ENCODE measurements at places on chromosomes 13 and 19.

DNA sequence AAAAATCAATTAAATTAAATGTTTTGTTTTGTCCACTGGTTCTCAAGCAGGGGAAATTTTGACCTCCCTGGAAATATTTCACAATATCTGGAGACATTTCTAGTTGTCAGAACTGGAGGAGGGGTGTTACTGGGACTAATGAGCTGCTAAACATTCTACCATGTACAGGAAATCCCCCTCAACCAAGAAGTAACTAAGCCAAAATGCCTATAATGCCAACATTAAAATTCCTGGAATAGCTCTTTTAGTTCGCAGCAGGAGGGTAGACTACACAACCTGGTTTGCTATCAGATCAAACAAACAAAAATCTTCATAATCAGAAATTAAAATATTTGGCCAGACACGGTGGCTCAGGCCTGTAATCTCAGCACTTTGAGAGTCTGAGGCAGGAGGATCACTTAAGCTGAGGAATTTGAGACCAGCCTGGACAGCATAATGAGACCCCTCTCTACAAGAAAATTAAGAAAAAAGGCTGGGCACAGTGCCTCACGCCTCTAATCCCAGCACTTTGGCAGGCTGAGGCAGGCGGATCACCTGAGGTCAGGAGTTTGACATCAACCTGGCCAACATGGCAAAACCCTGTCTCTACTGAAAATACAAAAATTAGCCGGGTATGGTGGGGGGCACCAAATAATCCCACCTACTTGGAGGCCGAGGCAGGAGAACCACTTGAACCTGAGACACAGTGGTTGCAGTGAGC lies 13.7 kb upstream of the SMARCA4 start:
- peak; percentile 53 for DNase-seq

- DNase-seq = no peak
These were observed 1.8 kb upstream of the GSX1 start for GRCh38 chr13:27790523-27790922.

DNA sequence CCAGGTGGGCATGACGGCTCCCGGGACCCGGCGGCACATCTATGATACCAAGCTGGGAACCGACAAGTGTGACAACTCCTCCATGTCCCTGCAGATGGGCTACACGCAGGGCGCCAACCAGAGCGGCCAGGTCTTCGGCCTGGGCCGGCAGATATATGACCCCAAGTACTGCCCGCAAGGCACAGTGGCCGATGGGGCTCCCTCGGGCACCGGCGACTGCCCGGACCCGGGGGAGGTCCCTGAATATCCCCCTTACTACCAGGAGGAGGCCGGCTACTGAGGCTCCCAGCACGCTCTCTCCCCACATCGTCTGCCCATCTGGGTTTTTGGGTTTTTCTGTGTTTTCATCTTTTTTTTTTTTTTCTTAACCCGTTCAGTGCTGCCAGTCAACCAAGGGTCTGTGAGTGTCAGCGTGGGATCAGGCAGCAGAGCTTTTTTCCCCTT lies 2.3 kb upstream of the ABCA7 start:
- no peak for DNase-seq

DNA sequence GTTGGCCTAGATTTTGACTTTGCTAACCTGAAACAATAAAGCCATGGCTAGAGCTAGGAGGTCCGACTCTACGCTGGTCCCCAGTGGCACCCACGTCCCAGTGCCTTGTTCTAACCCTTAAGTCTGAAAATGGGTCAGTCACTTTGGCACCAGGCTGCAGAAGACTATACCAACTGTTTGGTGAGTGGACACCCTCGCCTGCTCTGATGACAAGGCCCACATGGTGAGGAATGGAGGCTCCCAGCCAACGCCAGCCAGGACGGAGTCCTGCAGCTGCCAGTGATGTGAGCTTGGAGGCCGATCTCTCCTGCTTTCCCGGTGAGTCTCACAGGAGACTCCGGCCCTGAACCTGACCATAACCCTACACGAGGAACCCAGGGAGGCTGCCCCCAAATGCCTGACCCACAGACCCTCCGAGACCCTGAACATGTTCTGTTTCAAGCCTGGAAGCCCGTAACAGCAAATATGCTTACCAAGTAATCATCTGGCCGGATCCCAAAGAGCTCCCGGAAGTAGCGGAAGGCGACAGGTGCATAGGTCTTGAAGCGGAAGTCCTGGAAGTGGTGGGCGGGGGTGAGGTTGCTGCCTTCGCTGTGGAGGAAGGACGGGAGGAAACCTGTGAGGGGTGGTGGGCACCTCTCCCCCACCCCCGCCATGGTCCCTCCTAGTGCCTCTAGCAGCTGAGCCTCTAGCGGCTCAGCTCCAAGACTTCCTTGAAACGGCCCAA lies 34.1 kb upstream of the CACTIN start:
- DNase-seq = no peak

GRCh38 chr13:60379837-60380565 lies 17.0 kb upstream of the TDRD3 start:
- no peak for DNase-seq

DNA sequence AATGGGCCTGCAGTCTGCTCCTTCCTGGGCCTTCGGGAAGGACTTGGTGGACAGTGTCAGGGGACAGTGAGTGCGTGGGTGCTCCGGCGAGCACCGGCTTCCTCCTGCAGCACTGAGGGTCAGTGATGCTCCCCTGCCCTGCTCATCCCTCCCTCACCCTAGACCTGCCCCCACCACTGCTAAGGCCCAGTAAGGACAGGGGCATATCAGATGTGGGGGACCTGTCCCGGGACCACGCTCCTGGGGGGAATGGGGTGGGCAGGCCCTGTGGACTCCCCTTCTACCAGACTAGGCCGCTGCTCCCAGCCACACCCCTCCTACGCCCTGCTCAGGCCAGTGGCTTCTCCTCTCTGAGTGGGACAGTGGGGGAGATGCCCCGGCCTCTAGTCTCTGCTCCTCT lies 3.2 kb downstream of the MICOS13 start:
- no peak for DNase-seq

DNA sequence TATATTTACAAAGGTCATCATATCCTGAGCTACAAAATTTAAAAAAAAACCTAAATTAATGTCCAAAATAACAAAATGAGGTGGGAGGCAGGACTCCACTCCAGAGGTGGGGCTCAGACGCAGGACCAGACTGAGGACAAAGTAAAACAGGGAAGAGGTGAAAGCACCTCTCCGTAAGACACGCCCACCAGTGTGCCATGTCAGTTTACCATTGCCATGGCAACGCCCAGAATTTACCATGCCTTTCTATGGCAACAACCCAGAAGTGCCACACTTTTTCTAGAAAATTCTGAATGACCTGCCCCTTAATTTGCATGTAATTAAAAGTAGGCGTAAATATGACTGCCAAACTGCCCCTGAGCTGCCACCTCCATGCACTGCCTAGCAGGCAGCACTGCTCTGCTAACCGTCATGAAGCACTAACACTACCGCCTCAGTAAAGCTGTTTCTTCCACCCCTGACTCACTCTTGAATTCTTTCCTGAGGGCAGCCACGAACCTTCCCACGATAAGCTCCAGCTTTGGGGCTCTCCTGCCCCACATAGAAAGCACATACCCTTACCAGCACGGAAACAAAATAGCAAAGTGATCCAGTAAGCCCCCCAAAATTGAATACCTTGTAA lies 22.3 kb upstream of the PDCD5 start:
- no peak for DNase-seq

- DNase-seq = peak; percentile 81
These were observed 17.8 kb upstream of the ENOX1 start for GRCh38 chr13:43804461-43805070.

DNA sequence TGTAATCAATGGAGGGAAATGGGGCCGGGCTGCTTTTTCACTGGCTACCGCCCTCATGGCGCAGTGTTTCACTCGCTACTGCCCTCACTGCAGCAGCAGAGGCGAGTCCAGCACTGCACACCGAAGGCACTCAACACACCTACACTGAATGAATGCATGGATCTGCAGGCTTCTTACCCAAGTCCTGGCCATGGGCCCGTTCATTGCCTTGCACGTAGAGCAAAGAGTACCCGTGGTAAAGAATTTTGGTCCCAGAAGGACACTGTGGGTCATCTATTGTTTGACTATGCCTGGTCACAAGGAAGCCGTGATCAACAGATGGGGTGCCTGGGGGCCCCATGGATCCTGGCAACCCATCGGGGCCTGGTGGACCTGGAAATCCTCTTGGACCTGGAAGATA lies 144.9 kb downstream of the COL4A1 start:
- DNase-seq = no peak

DNA sequence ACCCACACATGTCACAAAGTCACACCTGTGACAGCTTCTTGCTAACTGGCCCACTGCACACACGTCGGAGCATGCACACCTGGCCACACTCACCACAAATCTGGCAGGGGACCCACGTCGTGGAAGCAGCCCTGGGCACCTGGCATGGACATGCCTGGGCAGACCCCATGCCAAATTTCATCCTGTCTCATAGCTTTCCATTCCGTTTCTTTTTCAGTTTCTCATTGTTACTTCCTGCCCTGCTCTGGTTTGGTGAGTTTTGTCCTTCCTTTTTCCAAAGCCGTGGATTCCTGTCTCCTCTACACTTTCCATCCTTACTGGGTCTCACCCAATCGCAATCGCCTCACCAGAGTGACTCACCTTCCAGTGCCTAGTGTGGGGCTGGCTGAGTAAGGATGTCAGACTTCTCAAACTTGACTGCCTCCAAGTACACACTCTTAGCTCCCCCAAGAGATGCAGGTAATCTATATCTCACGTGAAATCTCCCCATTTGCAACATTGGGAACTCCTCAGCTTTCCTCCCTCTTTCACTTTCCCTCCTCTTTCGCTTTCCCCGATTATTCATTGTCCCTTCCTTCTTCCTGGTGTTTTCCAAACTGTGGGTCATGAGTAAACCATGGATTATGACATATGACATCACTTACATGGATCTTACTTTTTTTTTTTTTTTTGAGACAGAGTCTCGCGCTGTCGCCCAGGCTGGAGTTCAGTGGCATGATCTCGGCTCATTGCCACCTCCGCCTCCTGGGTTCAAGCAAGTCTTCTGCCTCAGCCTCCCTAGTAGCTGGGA lies 1.6 kb upstream of the BBC3 start:
- peak; percentile 85 for DNase-seq

- DNase-seq = no peak
These were observed 16.7 kb upstream of the FCGBP start for GRCh38 chr19:39951065-39951650.

DNA sequence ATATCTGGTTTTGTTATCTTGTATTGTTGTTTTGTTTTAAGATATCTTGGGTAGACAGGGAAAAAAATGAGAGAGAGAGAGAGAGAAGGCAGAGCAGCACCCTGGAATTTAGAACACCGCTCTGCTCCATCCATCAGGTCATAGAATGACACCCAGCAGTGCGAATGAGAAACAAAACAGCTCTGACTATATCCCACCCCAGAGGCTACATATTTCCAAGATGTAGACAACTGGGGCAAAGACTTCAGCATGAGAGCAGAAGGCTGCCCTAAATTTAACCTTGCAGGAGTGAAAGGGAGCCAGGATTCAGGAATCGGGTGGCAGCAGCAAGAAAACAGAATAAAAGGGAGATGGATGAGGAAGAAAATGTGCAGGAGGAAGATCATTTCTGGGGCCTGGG lies 46.5 kb downstream of the TNFSF13B start:
- DNase-seq = no peak

- DNase-seq = no peak
These were observed at the start of gene MYBPC2 for GRCh38 chr19:50432221-50433028. Gene MYBPC2, plus strand, starts transcription at chr19:50432892. Its CDS starts 62 bp downstream, at chr19:50432954.

DNA sequence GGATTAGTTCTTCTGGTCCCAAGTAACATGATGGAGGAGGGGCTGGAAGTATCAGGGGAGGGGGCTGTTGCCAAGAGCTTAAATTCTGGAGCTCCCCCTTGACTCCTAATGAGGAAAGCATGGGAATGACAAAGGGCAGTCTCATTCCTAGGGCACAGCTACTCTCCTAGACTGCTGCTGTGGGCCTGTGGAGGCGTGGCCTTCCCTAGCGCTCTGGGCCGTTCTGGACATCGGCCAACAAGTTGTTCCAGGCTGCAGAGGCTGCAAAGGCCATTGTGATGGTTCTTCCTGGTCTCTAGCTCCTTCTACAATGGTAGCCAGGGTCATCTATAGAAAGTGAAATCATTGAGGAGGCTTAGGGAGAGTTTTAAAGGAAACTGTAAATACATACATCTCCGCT lies 916.6 kb downstream of the DIAPH3 start:
- DNase-seq = no peak

GRCh38 chr13:46743191-46743590 lies 53.8 kb downstream of the ESD start:
- peak; percentile 68 for DNase-seq

DNA sequence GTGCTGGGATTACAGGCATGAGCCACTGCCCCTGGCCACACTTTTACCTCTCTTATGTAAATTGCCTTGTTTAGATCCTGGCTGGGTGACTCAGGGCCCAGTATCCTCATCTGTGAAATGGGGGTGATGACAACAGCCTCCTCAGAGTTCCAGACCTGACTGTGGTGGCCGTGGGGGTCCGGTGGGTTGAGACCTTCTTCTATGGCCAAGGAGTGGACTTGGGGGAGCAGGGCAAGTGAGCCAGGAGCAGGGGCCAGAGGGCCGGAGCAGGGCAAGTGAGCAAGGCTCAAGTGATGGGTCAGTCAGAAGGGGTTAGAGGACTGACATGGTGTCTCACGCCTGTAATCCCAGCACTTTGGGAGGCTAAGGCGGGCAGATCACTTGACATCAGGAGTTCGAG lies 28.7 kb upstream of the ADGRE5 start:
- no peak for DNase-seq

- no peak for DNase-seq
These were observed 4.7 kb downstream of the CRLF1 start for GRCh38 chr19:18601875-18602274.

DNA sequence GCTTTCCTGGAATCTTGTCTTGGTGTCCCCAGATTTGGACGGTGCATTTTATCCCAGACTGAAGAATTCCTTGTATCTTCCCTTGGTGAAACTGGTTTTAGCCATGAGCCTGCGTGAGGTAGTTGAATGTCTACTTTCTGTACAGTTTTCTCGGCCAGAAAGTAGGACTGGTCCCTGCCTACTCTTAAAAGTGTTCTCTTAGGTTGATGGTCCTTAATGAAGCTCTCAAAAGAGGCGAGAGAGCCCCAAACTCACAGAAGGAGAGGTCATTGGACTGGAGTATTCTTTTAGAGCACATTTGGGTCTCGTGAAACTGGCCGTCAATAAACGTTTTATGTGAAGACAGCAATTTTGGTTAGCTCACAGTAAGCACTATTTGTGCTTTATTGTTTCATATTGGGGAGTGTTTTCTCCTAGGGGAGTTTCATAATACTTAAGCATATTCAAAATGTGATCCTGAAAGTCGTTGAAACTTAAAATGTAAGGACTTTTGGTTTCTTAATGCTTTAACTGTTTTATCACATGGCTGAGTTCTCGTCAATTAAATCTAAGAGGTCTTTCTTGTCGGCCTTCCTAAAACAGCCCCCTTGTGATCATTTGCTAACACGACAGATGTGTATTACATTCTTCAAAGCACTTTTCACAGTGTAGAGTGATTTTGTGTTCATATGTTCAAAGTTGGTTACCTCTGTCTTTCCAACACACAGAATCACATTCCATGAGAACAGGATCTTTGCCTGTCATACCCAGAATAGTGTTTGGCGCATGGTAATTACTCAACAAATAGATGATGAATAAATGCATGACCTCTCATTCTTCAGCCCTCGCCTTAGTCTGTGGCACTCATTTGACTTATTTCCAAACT lies 889 bp downstream of the GTF2F2 start:
- peak; percentile 9 for DNase-seq

GRCh38 chr13:95893861-95894260 lies 159.3 kb downstream of the UGGT2 start:
- no peak for DNase-seq
